D721Med (cell line): ENCODE measurements at places on chromosomes 4 and X.

DNA sequence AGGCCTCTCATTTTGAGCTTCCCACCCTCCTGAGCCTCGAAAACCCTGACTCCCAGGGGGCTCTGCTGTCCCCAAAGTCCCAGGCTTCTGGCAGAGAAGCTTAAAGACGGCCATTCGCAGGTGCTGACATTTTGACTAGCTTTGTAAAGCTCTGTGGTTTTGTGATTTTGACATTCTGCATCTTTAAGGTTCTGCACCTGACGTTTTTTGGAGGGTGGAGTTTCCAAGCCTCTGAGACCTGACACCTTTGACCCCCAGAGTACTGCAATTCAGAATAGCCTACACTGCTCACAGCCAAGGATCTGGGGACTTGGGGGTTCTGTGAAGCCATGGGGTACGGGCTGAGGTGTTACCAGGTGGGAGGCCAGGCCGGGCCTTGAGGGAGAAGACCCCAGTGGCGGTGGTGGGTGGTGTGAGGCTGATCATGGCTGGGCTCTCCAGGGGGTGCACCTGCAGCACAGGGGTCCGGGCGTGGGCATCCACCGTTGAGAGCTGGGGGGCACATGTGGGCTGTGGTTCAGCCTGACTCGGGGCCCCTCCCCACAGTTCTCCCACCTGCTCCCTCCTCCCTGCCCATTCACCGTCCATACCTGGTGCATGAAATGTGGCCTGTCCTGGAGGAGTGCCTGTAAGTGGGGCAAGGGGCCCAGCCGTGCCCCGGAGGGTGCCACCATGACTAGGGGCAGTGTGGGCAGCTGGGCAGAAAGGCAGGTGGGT lies 7.3 kb downstream of the FOXP3 start:
- DNase-seq: no peak

GRCh38 chr4:147299205-147299604 lies 181.7 kb upstream of the EDNRA start:
- DNase-seq: no peak

- DNase-seq: no peak
Observed at GRCh38 chr4:4791299-4792111, 68.0 kb upstream of the MSX1 start.

DNA sequence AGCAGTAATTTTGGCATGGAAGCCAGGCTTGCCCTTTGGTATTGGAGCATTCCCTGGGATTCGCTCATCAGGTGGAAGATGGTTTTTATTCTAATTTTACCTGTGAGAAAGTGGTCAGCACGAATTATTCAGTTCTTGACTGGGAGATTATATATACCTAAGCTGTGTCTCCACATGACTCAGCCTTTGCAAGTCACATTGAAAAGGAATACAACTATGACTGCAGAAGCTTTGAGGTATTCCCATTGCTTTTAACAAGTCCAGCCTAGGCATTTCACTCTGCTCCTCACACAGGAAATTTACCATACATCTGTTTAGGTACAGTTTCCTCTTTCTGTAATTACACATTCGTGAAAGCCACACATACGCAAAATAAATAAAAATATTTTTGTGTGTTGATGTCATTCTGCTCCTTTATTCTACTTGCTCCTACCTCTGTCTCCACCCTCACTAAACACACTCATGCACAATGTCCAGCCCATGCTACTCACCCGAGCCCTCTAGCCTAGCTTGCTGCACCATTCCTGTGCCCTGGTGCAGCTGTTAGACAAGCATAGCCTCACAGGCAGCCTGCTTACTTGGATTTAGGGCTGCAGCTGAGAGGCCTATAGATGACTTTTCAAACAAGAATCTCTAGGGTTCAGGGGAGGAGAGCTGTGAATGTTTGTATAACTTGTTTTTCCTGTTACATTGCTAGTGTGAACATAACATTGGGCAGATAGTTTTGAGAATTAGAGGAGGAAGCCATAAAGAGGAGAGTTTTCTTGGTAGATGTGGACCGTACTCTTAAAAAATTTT lies 504.4 kb upstream of the FAT1 start:
- DNase-seq: no peak

- no peak for DNase-seq
Observed at GRCh38 chr4:110589297-110589696, 33.6 kb downstream of the PITX2 start.

- no peak for DNase-seq
Observed at GRCh38 chrX:99798936-99799335, 611.1 kb downstream of the PCDH19 start.

- no peak for DNase-seq
Observed at GRCh38 chr4:15702941-15703403, at the start of gene BST1. Gene BST1 (plus strand): TSS chr4:15703065. CDS start chr4:15703145, 80 bp downstream.

GRCh38 chr4:7658341-7659204 lies 223.8 kb upstream of the PSAPL1 start:
- no peak for DNase-seq

- DNase-seq: no peak
Observed at GRCh38 chr4:7055111-7055989, 12.2 kb downstream of the TADA2B start.

DNA sequence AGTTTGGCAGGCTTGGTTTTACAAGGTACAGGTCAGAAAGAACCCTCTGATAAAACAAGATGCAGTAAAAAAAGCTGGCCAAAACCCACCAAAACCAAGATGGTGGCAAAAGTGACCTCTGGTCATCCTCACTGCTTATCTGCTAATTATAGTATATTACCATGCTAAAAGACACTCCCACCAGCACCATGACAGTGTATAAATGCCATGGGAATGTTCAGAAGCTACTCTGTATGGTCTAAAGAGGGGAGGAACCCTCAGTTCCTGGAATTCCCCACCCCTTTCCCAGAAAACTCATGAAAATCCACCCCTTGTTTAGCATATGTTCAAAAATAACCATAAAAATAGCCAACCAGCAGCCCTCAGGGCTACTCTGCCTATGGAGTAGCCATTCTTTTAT lies 38.1 kb upstream of the CXCL13 start:
- DNase-seq: no peak

DNA sequence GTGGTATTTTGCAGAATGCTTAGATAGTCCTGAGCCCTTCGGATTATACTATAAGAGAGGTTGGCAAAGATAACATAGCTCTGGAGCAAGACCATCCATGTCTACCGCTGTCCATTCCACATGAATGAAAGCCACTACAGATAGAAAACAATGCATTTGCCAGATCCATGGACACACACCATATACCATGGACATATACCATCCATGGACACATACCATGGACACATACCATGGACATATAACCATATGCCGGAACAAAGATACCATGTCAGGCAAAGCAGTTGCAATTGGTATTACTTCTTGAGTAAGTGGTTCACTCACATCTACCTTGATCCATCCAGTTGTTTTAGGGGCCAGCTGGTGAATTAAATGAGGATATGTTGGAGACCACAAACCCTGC lies 53.2 kb upstream of the ATP6AP2 start:
- no peak for DNase-seq

DNA sequence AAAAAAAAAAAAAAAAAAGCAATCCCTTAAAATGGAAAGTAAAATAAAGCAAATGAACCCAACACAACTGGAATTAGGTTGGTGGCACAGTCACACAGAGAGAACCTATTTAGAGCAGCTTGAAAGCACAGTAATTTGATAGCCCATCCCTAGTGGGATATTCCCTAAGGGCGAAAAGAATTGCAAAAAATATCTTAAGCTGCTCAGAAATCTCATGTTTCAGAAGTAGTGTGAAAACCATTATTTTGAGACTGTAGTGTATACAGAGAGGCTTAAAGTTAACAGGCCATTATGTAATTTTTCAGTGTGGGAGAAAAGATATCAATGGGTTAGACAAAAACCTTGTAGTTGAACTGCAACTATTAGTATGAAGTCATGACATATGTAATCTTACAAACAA lies 40.0 kb upstream of the DHX15 start:
- no peak for DNase-seq

- DNase-seq: no peak
Observed at GRCh38 chr4:173074501-173074946, 94.1 kb upstream of the GALNT7 start.

GRCh38 chr4:1249731-1250526 lies 999 bp upstream of the CTBP1 start:
- no peak for DNase-seq

- no peak for DNase-seq
Observed at GRCh38 chr4:13990596-13991589, 363.4 kb upstream of the BOD1L1 start.

DNA sequence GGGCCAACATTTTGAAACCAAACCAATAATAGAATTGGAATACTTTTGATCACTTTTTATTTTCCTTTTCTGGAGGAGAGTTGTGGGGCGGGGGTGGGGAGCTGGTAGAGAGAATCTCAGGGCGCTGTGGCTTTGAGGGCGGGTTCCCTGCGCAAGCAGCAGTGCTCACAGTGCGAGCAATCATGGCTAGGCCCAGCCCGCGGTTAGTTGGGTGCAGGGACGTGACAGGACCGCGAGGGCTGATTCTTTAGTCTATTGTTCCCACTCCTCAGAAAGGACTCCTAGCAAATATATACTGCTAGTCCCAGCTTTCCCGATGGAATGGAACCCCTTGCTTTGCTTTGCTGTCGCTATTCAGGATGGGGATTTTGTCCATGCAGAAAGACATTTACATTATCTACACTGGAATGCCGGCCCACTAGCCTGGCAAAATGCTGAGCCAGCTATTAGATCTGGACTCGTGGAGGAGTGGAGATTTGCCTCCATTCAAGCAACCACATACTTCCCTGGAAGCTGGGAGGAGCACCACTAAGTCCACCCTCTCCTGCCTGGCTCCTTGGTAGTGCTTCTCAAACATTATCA lies 23.9 kb upstream of the APLN start:
- DNase-seq: no peak

DNA sequence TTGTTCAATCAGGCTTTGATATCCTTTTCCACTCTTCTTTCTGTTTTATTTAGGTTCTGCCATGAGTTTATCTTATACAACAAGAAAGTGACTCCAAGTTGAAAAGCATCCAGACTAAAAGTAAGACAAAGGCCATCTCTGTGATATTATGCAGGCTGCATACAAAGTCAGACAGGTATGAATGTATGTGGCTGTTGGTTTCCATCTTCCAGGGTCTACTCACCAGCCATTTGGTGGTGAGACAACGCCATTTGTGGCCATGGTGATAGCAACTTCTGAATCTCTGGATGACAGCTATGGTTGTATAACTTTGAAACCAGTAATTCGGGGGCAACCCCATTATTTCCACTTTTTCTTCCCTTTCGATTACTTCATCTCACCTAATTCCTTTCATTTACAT lies 17.2 kb upstream of the MSL3 start:
- no peak for DNase-seq

DNA sequence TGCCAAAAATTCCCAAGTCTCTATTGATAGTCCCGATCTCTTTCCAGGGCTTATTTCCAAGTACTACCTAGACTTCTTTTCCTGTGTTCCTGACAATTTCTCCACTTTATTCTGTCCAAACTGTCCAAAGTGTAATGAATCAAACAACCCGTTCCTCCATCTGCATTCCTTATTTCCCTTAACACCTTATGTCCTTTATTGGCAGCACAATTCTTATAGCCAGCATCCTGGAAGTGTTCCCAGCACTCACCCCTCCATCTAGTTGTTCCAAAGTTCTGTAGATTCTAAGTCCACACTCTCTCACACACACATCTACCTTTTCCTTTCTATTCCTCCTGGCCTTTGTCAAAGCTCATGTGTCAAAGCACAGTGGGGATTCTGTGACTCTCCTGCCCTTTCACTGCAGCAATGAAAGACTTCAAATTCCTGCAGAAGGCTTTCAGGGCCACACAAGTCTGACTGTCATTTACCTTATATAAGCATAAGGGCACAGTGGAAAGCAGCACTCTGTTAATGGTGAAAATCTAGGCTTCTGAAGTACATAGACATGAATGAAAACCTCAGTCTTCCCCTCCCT lies 22.1 kb downstream of the LIMCH1 start:
- DNase-seq: no peak

DNA sequence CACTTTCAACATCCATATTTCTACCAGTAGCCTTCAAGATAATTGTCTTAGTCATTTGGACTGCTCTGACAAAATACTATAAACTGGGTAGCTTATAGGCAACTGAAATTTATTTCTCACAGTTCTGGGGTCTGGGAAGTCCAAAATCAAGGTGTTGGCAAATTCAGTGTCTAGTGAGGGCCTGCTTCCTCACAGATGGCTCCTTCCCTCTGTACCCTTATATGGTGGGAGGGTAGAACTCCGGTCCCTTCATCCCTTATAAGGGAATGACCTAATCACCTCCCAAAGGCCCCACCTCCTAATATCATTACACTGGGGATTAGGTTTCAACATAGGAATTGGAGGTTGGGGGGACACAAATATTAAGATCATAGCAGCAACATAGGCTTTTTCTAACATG lies 7.4 kb upstream of the TBC1D25 start:
- DNase-seq: no peak

GRCh38 chrX:20729416-20729815 lies 462.7 kb upstream of the RPS6KA3 start:
- DNase-seq: no peak

GRCh38 chr4:130850019-130850524 lies 1754.1 kb downstream of the C4orf33 start:
- DNase-seq: no peak
